ENCODE measurements at places on chromosomes 2 and 18. TPM values are rescaled to one million over a fixed set of nuclear protein-coding genes. Genes with fewer than 3 reads are reported as not detected.
A peak's percentile ranks its signal among the peaks of the same experiment; 100 is the strongest.

Gene TCF23
- total RNA-seq = not detected

Gene SPHKAP
- not detected for total RNA-seq

Gene ODC1
- total RNA-seq = 170 TPM

Gene LRP1B
- total RNA-seq = not detected

Gene SPATA3
- 1.3 TPM for total RNA-seq

Gene TCF7L1
- not detected for total RNA-seq

Gene CIB4
- total RNA-seq = not detected

Gene TMEM169
- total RNA-seq = 1.8 TPM

Gene SCN2A
- total RNA-seq = 0.07 TPM

Gene FOXI3
- not detected for total RNA-seq

Gene CYP26B1
- not detected for total RNA-seq

Gene KCNG2
- not detected for total RNA-seq

Gene CCDC195
- total RNA-seq = not detected

DNA sequence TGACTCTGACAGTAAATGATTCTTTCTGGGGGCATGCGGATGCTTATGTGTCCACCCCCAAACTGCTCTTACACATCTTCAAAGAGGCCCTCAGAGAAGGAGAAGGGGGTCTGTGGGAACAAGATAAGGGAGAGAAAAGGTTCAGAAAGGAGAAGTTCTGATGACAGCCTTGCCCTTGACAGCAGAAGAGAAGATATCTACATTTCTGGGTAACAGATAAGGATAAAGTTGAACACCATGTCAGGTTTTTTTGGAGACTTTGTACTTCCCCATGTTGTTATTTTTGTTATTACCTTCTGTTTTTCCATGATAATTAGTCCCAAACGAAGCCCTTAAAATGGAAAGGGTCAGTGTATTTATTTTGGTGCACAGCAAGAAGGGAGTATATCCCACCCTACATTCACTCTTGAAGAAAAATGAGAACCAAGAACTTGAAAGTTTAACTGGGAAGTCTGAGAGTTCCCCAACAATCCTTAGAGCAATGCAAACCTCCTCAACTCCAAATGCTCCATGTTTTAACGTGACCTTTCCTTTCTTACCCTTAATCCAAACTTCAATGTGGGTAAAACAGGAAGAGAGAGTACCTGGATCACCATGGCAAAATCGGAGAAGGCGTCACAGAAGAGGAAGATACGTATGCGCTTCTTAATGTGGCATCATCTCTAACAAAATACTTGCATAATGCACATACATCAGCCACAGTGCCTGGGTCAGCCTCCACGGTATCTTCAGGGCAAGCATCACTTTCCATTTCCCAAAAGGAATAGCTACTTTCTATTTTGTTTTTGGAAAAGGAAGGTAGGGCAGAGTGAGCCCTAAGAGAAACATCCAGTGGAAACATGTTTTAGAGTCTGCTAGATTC lies 264.6 kb upstream of the STON1 start:
- H3K4me3 ChIP-seq = no peak overlapping the region
- H3K27me3 ChIP-seq = no peaks in the 10 kb centered on the region
- H3K27ac ChIP-seq = no peak overlapping the region
- no peak for DNase-seq
- H3K4me1 ChIP-seq = no peaks in the 10 kb centered on the region

DNA sequence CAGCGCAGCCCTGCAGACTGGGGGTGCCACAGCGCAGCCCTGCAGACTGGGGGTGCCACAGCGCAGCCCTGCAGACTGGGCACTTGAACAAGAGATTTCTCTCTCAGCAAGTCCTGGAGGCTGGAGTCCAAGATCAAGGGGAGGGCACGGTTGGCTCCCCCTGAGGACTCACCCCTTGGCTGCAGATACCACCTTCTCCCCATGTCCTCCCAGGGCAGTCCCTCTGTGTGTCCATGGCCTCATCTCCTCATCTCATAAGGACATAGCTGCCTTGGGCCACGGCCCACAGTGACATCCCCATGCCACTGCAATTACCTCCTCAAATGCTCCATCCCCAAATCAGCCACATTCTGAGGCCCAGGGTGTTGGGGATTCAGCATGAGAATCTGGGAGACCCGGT lies 98.2 kb downstream of the TPO start:
- DNase-seq = no peak
- no peak overlapping the region for H3K27ac ChIP-seq
- peaks cover 22% of the 10 kb centered on the region for H3K4me1 ChIP-seq

- H3K4me3 ChIP-seq = no peak overlapping the region
- no peaks in the 10 kb centered on the region for H3K36me3 ChIP-seq
- no peak for DNase-seq
- no peaks in the 10 kb centered on the region for H3K4me1 ChIP-seq
- H3K27ac ChIP-seq = no peak overlapping the region
Measured at GRCh38 chr2:135320465-135321355, 210.3 kb downstream of the ZRANB3 start.

DNA sequence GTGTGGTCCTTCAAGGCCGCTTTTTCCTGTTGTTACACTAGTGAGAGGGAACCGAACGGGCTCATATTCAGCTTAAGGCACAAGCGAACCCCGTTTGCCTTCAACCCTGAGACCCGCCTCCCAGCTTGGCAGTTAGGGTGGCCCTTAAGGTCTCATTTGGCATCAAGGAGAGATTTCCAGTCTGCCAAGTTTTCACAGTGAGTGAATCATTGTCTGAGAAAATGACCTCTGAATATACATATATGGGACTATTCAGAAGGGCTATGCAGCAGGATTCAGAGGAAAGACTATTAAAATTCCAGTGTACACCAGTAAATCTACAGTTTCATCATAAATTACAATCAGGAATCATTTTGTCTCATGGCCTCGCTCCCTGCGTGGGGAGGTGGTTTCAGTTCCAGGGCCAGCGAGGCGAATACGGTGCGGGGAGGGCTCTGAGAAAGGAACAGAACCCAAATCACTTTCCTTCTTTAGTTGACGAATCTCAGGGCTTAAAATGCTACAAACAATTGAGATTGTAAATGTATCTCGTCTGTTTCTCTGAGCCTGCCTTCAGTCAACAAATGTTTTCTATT lies 231.4 kb downstream of the FAM210A start:
- H3K4me1 ChIP-seq = peaks cover 14% of the 10 kb centered on the region
- no peak overlapping the region for H3K27ac ChIP-seq
- no peak for DNase-seq
- no peak overlapping the region for H3K4me3 ChIP-seq
- H3K36me3 ChIP-seq = peaks cover 36% of the 10 kb centered on the region
- H3K27me3 ChIP-seq = no peaks in the 10 kb centered on the region

DNA sequence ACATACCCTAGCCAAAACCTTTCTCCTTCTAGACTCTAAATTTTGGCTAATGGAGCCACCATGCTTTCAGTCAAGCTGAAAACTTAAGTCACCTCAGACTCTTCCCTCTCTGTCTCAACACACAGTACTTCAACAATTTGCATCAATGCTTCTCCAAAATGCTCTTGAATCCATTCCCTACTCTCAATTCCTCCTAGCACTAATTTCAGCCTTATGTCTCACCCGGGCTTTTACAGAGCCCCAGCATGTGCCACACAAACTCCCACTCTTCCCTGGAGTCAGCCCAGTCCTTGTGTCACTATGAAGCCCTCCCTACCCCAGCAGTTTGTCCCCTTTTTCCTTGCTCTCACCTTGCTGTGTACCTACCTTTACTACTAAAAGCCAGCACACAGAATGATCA lies 38.7 kb downstream of the AAK1 start:
- DNase-seq = no peak
- H3K4me1 ChIP-seq = peaks cover 90% of the 10 kb centered on the region
- no peak overlapping the region for H3K4me3 ChIP-seq
- H3K27ac ChIP-seq = peak overlapping the region; percentile 44
- peaks cover 48% of the 10 kb centered on the region for H3K36me3 ChIP-seq
- no peaks in the 10 kb centered on the region for H3K27me3 ChIP-seq

DNA sequence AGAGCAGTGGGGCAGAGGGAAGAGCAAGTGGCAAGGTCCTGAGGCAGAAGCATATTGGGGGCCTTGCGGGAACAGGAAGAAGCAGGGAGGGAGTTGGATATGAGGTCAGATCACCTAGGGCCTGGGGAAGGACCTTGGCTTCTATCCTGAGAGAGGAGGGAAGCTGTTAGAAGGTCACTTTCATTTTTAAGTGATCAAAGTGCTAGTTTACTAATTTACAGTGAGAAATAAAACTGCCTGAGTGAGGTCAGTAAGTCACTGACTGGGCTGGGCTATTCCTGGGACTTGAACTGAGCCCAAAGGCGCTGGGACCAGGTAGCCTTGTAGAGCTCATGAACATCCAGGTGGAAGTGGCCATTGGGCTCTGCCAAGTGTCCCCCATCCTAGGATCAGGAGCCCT lies 76.6 kb upstream of the B3GNT7 start:
- no peaks in the 10 kb centered on the region for H3K36me3 ChIP-seq
- no peak overlapping the region for H3K4me3 ChIP-seq
- H3K27me3 ChIP-seq = peaks cover 10% of the 10 kb centered on the region
- no peak overlapping the region for H3K27ac ChIP-seq

GRCh38 chr2:54866868-54867267 lies 143.4 kb downstream of the EML6 start:
- no peaks in the 10 kb centered on the region for H3K27me3 ChIP-seq
- no peaks in the 10 kb centered on the region for H3K36me3 ChIP-seq
- H3K4me1 ChIP-seq = peaks cover 9% of the 10 kb centered on the region
- no peak overlapping the region for H3K4me3 ChIP-seq
- no peak for DNase-seq

DNA sequence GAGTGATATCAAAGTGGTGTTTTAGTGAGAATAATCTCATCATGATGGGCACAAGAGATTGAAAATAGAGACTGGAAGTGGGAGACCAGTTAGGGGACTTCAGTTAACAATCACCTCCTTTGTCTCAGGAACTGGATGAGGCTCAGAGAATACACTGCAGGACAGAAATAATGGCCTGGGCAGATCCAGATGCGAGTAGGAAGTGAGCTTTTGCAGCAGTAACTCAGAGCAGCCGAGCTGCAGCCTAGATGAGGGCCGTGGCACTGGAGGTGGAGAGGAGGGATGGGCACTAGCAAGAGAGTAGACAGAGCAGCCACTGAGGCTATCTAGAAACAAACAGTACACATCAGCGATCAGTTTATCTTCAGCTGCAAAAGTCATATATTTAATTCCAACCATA lies 48.6 kb downstream of the CYB5A start:
- H3K4me1 ChIP-seq = peaks cover 6% of the 10 kb centered on the region
- peaks cover 4% of the 10 kb centered on the region for H3K27me3 ChIP-seq
- no peaks in the 10 kb centered on the region for H3K36me3 ChIP-seq
- DNase-seq = no peak
- no peak overlapping the region for H3K4me3 ChIP-seq

DNA sequence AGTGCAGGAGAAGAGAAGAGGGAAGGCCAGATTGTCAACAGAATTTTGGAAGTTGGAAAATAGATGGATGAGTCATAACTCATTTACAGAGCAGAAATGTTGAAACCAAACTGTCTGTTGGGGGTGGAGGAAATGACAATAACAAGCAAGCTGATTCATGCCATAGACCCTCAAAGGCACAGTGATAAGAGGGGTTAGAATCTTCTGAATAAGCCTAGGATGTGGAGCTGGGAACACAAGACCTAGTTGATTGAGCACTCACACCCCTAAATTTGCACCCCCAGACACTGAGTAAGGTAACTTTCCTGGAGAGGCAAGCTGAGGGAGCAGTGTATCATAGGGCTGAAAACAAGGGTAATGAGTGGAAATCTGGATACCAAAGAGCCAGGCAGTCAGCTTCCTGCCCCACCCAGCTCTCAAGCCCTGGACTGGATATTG lies 141.4 kb downstream of the SCG2 start:
- H3K27ac ChIP-seq = no peak overlapping the region
- H3K36me3 ChIP-seq = no peaks in the 10 kb centered on the region
- H3K4me1 ChIP-seq = no peaks in the 10 kb centered on the region
- H3K27me3 ChIP-seq = no peaks in the 10 kb centered on the region
- no peak overlapping the region for H3K4me3 ChIP-seq

DNA sequence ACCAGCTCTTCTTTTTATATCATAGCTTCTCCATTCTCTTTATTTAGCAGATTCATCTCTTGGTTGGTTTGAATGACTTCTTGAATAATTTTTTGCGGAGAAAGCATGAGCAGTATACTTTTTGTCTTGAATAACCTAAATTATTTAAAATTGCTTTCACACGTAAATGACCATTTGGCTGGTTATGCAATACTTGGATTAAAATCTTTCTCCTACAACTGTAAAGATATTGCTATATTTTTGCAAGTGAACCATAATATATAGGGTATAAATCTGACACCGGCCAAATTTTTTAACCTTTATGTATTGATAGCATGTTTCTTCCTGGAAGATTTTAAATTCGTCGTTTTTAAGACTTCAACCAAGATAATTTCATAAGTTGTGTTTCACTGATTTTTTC lies 6.2 kb upstream of the ZSWIM2 start:
- H3K4me3 ChIP-seq = no peak overlapping the region
- H3K4me1 ChIP-seq = no peaks in the 10 kb centered on the region
- DNase-seq = no peak
- H3K27me3 ChIP-seq = peaks cover 7% of the 10 kb centered on the region
- H3K27ac ChIP-seq = no peak overlapping the region
- H3K36me3 ChIP-seq = no peaks in the 10 kb centered on the region

DNA sequence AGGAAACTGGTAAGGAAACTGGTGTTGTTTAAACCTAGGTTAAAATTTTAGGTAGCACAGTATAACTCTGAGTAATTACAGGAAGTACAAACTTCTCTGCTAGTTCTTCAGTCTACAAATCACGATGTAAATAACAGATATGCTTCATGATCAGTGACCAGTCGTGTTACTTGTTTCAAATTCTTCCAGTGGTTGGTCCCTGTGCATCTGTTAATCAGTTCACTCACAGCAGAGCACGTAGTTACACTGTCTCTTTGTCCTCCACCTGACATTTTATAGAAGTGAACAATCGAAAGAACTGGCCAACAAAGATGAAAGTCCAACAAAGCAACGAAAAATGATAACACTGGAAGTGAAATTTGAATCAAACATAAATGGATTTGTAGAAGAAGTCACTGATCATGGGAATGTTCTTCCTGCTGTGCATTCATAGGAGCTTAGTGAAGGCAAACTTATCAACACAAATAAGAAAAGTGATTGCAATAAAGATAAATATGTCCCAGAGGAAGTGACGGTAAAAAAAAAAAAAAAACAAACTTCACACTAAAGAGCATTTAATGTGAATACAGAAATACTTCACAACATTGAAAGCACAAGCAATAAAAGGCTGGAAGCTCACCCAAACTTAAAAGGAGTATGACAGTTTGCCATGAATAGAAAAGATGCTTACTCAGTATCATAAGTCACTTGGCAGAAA lies 7.0 kb downstream of the EIF2AK2 start:
- H3K36me3 ChIP-seq = peaks cover 45% of the 10 kb centered on the region
- peak overlapping the region; percentile 44 for H3K27ac ChIP-seq
- no peak for DNase-seq
- no peak overlapping the region for H3K4me3 ChIP-seq
- H3K4me1 ChIP-seq = peaks cover 35% of the 10 kb centered on the region

DNA sequence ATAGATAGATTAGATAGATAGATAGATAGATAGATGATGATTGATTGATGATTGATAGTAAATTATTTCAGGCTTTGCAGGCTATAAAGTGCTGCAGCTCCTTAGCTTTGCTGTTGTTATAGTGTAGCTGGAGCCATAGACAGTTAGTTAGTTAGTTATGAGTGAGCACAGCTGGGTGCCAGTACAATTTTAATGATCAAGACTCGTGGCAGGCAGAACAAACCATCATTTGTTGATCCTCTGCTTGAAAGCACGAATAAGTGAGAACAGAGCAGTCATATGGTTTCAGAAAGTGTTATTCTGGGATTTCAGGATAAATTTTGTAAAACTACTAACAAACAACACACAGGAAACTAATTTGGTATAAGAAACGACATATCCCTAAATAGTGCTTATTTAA lies 53.9 kb downstream of the THOC1 start:
- H3K36me3 ChIP-seq = peaks cover 66% of the 10 kb centered on the region
- no peaks in the 10 kb centered on the region for H3K27me3 ChIP-seq
- H3K27ac ChIP-seq = no peak overlapping the region
- DNase-seq = no peak
- no peaks in the 10 kb centered on the region for H3K4me1 ChIP-seq
- H3K4me3 ChIP-seq = no peak overlapping the region
